ENCODE measurements at places on chromosomes 2 and 18. TPM values are rescaled to one million over a fixed set of nuclear protein-coding genes. Genes with fewer than 3 reads are reported as not detected.

Gene DCDC2C
- 1.2 TPM for total RNA-seq

Gene ANKRD62
- not detected for total RNA-seq

Gene NEU4
- total RNA-seq: 1.6 TPM

Gene TCF23
- total RNA-seq: not detected

Gene TUBB8B
- total RNA-seq: not detected

Gene GALR1
- under 0.01 TPM for total RNA-seq

Gene FABP1
- not detected for total RNA-seq

Gene ARHGAP25
- total RNA-seq: 1.2 TPM

Gene VAPA
- total RNA-seq: 118 TPM

Gene C2orf15
- total RNA-seq: 4.5 TPM

Gene CNRIP1
- total RNA-seq: 73.8 TPM

Gene PMAIP1
- total RNA-seq: 0.82 TPM

Gene LAPTM4A
- total RNA-seq: 92.9 TPM

Gene OSR1
- 3.7 TPM for total RNA-seq

Gene EFHD1
- total RNA-seq: 0.82 TPM

Gene RNF152
- total RNA-seq: 106 TPM

Gene REG1A
- total RNA-seq: not detected

Gene CYBRD1
- total RNA-seq: 10.2 TPM

Gene LOXHD1
- total RNA-seq: 0.41 TPM

Gene PTMA
- total RNA-seq: 958 TPM

Gene RAPH1
- total RNA-seq: 35.9 TPM

Gene ALK
- 2.0 TPM for total RNA-seq

Gene CDK15
- 0.82 TPM for total RNA-seq

Gene KIF5C
- 388 TPM for total RNA-seq

Gene COLEC11
- total RNA-seq: 0.41 TPM

Gene CHN1
- total RNA-seq: 57.1 TPM

Gene C18orf63
- total RNA-seq: not detected

Gene IMP4
- total RNA-seq: 37.5 TPM

Gene COL4A4
- total RNA-seq: 0.41 TPM

Gene CDK5R2
- total RNA-seq: 5.3 TPM

Gene DDX18
- total RNA-seq: 79.5 TPM

Gene CHRND
- total RNA-seq: not detected

Gene TMEM247
- not detected for total RNA-seq

Gene ABCG5
- total RNA-seq: not detected

Gene SANBR
- 90.5 TPM for total RNA-seq

Gene DTNA
- total RNA-seq: 46.5 TPM

Gene TRPM8
- 0.41 TPM for total RNA-seq

Data from frontal cortex (tissue), 4 donors.